ENCODE measurements at places on chromosomes 16 and 17.

GRCh38 chr16:71885261-71885650, 1.3 kb upstream of the ZNF821 start:
- DNase-seq, result no peak

- DNase-seq, result no peak
Observed at GRCh38 chr16:20411055-20411454, 1.7 kb downstream of the ACSM5 start.

- DNase-seq, result no peak
Observed at GRCh38 chr17:55407641-55408566, 13.7 kb downstream of the MMD start.

DNA sequence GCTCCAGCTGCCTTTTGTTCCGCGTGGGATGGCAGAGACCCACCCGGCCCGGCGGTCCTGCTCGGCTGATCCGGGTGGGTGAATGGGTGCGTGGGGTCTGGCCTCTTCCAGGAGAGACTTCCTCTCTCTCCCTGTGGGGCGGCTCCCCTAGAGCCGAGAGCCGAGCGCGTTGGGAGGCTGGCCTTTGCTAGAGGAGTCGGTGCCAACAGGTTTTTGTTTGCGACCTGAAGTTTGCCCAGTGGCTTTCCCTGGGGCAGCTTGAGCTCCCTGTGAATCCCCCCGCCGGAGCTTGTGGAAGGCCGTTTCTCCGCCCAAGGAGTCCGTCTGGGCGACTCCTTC, 970 bp downstream of the EPN2 start:
- DNase-seq, result peak; percentile 74

GRCh38 chr17:41659427-41660212, 29.1 kb upstream of the EIF1 start:
- no peak for DNase-seq

GRCh38 chr17:55427587-55427882, 5.9 kb upstream of the MMD start:
- DNase-seq, result no peak

- peak; percentile 84 for DNase-seq
Observed at GRCh38 chr17:75346906-75347305, 57.7 kb upstream of the SLC25A19 start.

DNA sequence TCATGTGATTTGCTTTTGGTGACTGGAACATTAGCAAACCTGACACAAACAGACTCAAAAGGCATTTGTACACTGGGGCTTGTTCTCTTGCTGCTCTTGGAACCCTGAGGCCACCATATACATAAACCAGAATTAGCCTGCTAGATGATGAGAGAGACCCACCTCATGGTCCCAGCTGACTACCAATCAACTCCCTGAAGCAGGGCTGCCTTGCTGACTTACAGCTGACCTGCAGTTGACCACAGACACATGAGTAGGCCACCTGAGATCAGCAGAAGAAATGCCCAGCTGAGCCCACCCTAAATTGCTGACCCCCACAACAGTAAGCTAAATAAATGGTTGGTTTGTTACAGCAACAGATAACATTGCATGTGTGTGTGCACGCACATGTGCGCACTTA, 28.7 kb downstream of the BRIP1 start:
- DNase-seq, result peak; percentile 58

GRCh38 chr16:21946889-21947635, 6.1 kb upstream of the UQCRC2 start:
- DNase-seq, result no peak

DNA sequence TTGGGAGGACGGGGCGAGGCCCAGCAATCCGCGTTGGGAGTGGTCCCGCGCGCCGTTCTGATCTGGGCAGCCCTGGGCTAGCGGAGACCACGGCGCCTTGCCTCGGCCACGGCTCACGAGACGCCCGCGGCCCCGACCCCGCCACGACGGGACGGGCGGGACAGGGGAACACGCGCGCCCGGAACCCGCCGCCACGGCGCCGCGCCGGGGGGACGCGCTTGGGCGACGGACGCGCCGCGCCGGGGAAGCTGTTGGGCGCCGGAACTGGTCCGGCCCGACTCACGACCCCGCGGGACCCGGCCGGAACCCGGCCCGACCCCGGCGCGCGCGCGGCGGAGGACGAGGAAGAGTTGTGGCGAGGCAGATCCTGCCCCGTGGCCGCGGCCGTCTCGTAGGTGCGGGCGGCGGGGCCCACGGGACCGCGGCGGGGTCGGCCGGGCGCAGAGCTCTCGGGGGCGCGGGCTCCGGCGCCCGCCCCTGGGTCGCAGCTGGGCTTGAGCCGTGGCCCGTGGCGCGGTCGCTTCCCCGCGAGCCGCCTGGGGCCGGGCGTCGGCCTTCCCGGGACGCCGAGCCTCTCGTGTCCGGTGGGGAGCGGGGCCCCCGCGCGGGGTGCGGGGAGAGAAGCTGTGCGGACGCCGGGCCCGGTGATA, at the start of gene ACSF3:
Gene ACSF3 (plus strand): TSS at position 251 of the 650 bp plus-strand sequence. CDS start 6,830 bp downstream, outside the sequence.
- no peak for DNase-seq

DNA sequence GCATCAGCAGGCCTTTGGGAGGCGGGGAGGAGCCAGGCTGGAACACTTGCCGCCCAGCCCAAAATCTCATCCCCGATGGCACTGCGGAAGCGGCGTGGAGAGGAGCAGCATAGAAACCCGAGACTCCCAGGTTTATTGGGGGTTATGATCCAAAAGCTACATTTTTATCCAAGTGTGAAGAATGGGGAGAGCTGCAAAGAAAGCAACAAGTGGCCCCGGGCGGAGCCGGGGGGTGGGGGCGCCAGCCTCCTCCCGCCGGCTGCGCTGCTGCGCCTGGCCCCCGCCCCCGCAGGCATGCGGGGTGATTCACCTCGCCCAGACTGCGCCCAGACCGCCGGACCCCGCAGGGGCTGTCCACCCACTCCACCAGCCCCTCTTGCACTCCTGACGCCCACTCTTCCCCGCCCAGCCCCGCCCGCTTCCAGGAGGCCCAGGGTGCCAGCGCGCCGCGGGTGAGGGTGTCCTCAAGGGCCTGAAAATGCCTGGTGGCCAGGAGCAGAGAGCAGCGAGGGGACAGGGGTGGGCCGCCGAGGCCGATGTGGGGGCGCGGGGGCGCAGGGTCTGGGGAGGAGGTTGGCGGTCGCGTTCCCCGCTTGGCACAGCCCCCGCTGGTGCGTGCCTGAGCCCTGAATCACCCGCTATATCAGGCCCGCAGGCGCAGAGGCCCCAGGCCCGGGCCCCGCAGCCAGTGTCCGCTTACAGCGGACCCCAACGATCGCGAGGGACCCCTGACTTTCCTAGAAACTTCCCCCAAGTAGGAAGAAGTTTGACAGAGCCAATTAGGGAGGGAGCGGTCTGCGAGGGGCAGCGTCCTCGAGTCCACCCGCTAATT, 1.3 kb downstream of the CAVIN1 start:
- peak; percentile 89 for DNase-seq

DNA sequence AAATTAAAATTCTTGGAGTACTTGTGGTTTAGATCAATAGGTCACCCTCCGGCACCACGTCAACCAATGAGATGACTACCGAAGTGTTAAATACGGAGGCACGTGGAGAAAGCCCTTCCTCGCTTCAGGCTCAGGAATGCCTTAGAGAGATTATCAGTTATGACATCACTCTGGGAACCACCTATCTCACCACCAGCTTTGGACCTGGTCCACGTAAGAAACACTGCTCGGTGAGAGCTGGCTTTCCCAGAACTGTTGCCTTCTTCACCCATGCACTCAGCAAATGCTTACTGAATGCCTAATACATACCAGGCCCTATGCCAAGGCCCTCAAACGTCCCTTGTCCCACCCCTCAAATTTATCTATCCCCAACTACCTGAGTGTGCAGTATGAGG, 71.3 kb downstream of the SMG6 start:
- no peak for DNase-seq

DNA sequence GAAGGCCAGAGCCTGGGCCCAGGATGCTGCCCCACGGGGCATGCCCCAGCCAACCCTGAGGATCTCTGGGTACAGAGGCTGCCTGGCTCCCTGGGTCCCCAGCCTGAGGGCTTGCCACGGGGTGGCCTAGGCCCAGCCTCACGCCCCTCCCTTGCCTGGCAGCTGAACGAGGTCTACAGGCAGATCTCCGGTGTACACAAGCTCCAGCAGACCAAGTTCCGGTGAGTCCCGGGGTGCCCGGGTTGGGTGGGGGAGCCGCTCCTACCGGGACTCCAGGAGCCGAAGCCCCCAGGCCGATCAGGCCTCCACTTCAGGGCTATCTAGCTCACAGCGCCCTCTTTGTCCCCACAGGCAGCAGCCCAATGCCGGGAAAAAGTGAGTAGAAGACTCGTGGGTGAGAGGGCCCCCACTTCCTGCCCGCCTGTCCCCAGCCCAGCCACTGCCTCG, 19.4 kb downstream of the ITGB4 start:
- no peak for DNase-seq

- no peak for DNase-seq
Observed at GRCh38 chr17:55926276-55926990, 175.6 kb downstream of the PCTP start.

DNA sequence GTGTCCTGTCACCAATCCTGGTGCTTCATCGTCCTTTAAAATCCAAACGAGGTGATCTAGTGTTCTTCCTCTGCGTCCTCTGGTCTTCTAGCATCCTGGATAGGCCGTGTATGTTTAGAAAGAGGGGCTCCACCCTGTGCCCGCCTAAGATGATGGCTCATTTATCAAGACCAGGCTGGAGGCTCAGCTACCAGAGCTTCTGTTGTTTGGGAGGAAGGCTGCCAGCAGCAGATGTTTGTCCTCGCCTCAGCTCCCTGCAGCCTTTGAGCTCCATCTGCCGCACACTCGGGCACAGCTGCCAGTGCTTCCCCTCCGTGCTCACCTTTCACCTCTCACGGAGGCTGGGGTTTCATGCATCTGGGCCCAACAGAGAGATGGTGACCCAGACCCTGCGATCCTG, 954.7 kb upstream of the RBFOX1 start:
- no peak for DNase-seq

GRCh38 chr16:90032674-90033331, 13.5 kb upstream of the DBNDD1 start:
- no peak for DNase-seq

DNA sequence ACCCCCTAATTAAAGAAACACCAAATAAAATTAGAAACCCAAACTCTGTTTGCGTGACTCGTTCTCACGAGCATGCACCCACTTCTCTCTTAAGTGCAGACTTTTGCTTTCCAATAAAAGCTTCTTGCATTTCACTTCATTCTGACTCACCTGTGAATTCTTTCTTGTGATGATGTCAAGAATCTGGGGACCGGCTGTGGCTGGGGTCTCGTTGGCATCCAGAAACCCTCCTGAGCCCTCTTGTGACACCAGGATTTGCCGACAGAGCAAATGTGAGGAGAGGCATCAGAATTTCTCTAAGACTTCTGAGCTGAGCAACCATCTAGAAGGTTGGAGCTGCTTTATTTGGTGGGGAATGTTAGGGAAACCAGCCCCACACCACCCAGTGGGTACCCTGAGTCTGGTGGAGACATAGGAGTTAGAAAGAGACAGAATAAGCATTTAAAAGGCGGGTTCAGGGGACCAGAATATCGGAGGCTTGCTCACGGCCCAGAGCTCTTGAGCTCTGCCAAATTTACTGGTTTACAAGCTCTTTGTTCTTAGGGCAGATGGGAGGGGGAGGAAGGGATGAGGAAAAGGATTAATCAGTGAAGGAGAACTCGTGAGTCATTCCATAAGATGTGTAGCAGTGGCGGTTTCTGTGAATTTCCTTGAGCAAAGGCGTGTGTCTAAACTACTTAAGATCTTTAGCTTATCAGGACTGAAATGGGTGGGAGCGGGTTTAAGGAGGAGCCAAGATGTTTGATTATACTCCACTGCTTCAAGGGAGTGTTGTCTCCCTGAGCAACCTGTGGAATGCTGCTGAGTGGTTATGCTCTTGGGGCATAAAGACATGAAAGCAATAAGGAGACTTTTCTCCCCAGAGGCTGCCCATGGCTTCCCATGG, 24.2 kb upstream of the TMC5 start:
- peak; percentile 87 for DNase-seq

- no peak for DNase-seq
Observed at GRCh38 chr17:51144266-51145022, 8.9 kb upstream of the NME1 start.

GRCh38 chr16:278863-279366, 1.5 kb upstream of the ARHGDIG start:
- peak; percentile 70 for DNase-seq

DNA sequence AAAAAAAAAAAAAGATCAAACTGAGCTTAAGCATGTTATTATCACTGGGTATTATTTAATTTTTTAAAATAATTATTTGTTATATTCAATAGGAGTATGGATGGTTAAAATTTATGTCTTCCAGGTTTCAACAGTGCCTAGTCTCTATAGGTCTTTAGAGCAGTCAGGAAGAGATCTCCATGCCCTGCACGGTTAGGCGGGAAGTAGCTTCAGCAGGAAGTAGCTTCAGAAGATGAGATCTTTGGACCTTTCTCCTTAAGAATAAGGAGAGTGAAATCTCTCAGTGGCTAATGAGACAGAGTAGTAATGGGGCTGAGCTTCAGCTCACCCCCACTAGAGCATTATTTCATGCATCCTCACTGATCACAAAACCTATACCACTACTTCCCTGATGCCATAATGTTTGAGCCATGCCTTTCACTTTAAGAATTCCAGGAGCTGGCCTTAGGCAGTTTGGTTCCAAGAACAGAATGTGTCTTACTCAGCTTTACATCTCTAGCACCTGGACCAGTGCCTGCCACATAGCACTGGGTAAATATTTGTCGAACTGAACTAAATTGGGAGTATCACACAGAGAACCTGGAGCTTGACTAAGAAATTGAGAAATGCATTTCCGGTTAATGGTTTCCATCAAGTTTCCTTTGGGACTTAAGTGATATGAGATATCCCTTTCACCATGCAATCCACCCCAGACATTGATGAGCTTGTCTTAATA, 43.5 kb downstream of the SCPEP1 start:
- DNase-seq, result no peak

- DNase-seq, result no peak
Observed at GRCh38 chr17:7195971-7196370, 16.8 kb upstream of the ASGR1 start.

DNA sequence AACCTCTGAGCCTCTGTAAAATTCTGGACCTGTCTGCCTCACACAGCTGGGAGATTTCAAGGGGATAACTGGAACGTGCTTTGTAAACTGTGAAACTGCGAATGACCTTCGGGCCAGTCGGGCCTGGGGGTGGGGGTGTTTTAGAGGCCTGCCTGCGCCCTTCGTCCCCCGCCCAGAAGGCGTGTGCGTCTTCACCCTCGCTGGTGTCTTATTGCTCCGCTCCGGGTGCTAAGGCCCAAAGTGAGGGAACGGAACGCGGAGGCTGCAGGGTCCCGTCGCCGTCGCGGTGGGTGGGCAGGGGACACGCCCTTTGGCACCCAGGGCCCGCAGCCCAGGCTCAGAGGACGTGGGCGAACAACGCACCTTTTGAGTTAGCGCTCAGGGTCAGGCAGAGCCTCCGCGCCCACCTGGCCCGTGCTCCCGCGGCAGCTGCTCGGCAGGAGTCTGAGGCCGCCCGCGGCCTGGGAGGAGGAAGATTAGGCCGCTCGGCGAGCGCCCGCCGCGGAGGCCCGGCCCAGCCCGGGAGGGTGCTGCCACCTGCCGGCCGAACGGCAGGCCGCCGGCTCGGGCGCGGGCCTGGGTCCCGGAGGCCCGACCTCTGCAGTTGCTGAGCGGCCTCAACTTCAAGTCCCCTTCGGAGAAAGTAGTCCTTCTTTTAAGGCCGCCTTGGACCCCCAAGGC, 29.7 kb downstream of the DCAKD start:
- peak; percentile 90 for DNase-seq
